ENCODE measurements at places on chromosomes 6 and 20. TPM values are rescaled to one million over a fixed set of nuclear protein-coding genes. Genes with fewer than 3 reads are reported as not detected.

HTR1E gene
- 1.1 TPM for polyA plus RNA-seq

CTCFL gene
- polyA plus RNA-seq, result not detected

ELOVL4 gene
- 9.4 TPM for polyA plus RNA-seq

LGSN gene
- 5.6 TPM for polyA plus RNA-seq

SCUBE3 gene
- polyA plus RNA-seq, result 1.6 TPM

ZNF311 gene
- polyA plus RNA-seq, result not detected

REM1 gene
- polyA plus RNA-seq, result 0.25 TPM

VNN1 gene
- polyA plus RNA-seq, result not detected

IL20RA gene
- 2.1 TPM for polyA plus RNA-seq

NUS1 gene
- polyA plus RNA-seq, result 10.7 TPM

RBM24 gene
- 16.6 TPM for polyA plus RNA-seq

MUC22 gene
- not detected for polyA plus RNA-seq
